NCI-H1930 (cell line): ENCODE measurements at places on chromosomes 2 and 18.

- peak; percentile 42 for DNase-seq
Measured at GRCh38 chr18:48222118-48222517, 187.1 kb downstream of the ZBTB7C start.

GRCh38 chr2:240991378-240992263 is 6.8 kb upstream of the SNED1 start:
- no peak for DNase-seq

DNA sequence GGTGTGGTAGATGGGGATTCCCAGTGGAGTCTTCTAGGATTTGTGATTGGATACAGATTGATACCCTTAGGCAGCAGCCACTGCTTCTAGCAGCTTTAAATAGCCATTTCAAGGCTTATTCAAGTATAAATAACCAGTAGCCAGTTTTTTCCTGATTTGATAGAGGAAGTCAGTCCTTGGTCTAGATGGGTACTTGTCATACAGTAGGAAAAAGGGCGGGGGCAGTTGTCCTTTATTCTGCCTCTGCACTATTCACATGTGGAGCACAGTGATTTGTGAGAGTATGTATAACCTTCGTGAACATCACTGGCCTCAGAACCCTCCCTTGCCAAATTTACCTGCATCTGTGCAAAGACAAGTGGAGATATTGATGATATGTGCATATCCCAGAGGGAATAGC is 6.8 kb downstream of the PPP1CB start:
- no peak for DNase-seq

- no peak for DNase-seq
Measured at GRCh38 chr2:234172066-234172465, 121.6 kb downstream of the SPP2 start.

DNA sequence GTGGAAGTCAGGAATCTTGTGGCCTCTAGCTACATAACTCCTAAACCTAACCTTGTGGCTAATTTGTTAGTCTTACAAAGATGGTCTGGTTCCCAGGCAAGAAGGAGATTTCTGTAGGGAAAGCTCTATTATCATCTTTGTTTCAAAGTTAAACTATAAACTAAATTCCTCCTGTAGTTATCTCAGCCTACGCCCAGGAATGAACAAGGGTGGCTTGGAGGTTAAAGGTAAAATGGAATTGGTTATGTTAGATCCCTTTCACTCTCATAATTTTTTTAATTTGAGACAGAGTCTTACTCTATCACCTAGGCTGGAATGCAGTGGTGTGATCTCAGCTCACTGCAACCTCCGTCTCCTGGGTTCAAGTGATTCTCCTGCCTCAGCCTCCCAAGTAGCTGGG is 24.6 kb upstream of the PDK1 start:
- no peak for DNase-seq

DNA sequence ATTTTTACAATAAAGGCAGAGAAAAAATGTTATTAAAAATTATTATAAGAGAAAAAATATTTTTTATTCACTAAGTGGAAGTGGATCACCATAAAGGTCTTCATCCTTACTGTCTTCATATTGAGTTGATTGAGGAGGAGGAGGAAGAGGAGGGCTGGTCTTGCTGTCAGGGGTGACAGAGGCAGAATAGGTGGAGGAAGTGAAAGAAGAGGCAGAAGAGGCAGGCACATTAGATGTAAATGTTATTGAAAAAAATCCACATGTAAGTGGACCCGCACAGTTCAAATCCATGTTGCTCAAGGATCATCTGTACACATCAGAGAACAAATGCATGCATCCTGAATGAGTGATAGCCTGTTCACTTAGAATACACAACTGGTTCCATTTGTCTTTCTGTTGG is 6.4 kb upstream of the SPATS2L start:
- no peak for DNase-seq

- DNase-seq, result no peak
Measured at GRCh38 chr2:33242845-33243244, 233.6 kb upstream of the RASGRP3 start.

GRCh38 chr2:72041638-72042111 is 106.0 kb downstream of the CYP26B1 start:
- no peak for DNase-seq

GRCh38 chr2:203605302-203605701 is 70.2 kb upstream of the RAPH1 start:
- DNase-seq, result no peak

GRCh38 chr2:44542520-44542919 is 180.8 kb downstream of the CAMKMT start:
- no peak for DNase-seq

- DNase-seq, result peak; percentile 79
Measured at GRCh38 chr2:95525294-95526035, 40.9 kb upstream of the TRIM43B start.

DNA sequence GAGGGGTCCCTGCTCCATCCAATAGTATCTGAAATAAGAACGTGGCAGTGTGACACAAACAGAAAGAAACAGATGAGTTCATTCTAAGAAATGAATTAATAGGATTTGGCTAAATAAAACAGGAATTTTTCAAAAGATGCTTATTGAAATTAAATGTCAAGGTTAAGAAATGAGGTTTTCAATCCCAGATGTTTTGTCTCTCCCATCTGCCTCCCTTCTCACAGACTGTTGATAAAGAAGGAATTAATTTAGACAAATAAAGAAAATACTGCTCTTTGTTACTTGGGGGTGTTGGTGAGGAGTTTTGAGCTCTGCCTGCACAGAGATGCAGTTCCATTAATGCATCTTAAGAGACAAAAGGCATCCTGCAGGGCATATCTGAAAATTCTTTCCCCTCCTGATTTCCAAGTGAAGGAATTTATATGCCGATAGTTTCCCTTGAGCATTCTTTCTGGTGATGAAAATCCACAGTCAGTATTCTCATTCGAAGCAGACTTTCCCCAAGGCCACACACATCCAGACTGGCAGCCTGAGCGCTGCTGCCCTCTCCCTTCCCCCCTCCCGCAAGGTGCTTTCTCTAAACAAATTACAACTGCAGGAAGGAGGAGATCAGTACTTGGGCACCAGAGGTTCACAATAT is 385.4 kb upstream of the RND3 start:
- DNase-seq, result no peak

DNA sequence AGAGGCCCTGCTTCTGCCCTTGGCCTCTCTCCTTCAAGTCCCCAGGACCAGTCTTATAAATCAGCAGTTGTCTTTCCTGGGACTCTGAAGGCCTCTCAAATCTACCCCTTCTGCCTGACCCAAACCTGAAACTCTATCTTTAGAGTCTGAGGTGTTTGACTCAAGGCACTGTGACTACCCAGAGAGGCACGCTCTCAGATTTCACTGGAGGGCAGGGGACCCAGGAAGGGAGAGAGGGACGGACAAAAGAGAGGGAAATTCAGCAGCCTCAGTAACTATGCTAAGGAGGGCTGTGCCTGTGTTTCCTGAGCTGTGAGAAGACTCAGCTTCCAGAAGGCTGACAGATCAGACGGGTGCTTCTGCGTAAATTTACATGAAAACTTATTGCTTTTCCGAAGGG is 217.8 kb downstream of the HAUS1 start:
- no peak for DNase-seq

- no peak for DNase-seq
Measured at GRCh38 chr2:51720826-51721225, 688.9 kb upstream of the NRXN1 start.

GRCh38 chr2:234853729-234854128 is 98.1 kb upstream of the SH3BP4 start:
- DNase-seq, result no peak

DNA sequence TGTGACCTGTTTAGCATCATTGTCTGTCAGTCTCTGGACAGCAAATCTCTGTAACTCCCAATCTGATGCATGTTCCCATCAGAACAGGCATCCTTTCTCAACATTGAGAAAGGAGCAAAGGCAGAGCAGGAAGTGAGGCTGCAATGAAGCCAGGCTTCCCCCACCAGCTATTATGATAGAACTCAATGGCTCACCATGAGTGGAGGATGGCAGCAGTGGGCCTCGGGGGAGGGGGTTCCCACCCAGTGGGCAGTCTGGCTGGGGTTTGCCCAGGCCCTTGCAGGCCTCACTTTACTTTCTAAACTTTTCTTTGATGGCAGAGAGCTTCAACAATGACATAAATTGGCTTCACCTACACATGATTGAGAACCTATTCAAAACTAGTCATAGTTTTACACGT is 240.6 kb upstream of the CXCR4 start:
- no peak for DNase-seq

GRCh38 chr2:180991361-180991760 is 11.0 kb downstream of the UBE2E3 start:
- no peak for DNase-seq

GRCh38 chr2:30569946-30570345 is 122.9 kb downstream of the LCLAT1 start:
- DNase-seq, result no peak

GRCh38 chr18:63588909-63589308 is 1.8 kb downstream of the SERPINB13 start:
- no peak for DNase-seq

- DNase-seq, result peak; percentile 35
Measured at GRCh38 chr2:154912215-154912614, 213.7 kb downstream of the KCNJ3 start.

DNA sequence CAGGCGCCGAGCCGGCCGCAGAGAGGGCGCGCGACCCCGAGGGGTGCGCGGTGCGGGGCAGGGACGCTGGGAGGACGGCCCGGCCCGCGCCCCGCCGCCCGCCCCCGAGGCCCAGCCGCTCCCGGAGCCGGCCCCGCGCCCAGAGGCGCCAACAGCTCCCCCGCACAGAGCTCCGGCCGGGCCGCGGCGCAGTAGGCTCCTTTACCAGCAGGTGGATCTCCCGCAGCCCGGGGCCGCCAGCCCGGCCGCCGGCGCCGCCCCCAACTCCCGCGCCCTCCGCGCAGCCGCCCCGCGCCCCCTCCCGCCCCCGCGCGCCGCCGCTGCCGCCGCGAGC is 258 bp downstream of the MGAT4A start:
- no peak for DNase-seq

DNA sequence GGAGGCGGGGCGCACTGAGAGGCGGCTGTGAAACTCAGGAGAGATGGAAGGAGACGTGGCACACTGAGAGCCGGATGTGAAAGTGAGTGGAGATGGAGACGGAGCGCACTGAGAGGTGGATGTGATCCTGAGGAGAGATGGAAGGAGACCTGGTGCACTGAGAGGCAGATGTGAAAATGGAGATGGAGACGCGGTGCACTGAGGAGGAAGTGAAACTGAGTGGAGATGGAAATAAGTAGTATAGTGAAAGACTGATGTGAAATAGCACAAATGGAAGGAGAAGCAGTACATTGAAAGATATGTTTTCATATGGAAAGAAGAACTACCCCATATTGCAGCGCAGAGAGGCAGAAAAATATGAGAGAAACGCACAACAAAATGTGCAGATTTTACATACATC is 281.6 kb upstream of the RGPD4 start:
- DNase-seq, result no peak

DNA sequence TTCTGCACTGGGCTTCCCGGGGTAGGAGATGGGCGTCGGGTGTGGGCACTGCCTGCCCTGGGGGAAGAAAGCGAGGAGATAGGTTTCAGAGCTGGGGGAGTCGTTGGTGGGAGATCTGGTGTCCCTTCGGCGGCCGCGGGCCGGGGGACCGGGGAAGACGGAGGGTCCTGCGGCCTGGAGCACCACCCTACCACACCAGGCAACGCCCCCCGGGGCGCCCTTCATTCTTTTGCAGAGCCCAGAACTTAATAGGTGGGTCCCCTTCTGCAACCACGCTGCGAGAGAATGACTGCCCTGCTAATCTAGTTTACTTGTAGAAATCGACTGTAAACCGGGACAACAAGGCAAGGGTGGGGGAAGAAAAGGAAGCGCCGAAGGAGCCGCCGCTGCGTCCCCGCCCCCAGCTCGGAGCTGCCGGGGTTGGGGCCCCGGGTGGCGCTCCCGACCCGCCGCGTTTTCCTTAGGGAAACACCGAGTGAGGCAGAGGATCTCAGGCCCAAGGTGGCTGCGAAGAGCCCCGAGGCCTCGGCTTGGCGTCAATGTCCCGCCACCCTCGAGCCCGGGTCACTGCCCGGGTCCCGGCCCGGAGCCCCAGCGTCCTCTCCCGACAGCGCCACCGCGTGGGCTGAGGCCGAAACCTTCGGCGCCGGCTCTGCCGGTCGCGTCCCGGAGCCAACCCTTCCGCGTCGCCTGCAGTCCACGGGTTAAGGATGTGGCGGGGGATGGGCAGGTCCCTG is 5.4 kb upstream of the SATB2 start:
- DNase-seq, result peak; percentile 34

- no peak for DNase-seq
Measured at GRCh38 chr2:174858745-174859144, 94.5 kb upstream of the CHRNA1 start.

DNA sequence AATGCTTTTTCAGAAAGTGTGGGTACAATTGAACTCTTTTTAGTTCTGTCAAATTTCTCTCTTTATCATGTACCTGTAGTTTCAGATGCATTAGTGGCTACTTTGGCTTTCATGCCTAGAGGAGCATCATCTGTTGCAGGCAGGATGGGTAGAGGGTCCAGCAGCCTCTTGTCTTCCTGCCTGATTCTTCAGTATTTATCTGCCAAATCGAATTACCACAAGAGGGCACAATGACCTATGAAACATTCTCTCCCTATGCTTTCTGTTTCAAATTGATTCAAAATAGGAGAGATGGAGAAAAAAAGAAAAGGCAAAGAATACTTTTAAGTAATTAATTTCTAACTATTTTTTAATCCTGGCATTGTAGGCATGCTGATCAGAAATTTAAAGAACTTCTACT is 477.2 kb downstream of the TRIB2 start:
- DNase-seq, result no peak

DNA sequence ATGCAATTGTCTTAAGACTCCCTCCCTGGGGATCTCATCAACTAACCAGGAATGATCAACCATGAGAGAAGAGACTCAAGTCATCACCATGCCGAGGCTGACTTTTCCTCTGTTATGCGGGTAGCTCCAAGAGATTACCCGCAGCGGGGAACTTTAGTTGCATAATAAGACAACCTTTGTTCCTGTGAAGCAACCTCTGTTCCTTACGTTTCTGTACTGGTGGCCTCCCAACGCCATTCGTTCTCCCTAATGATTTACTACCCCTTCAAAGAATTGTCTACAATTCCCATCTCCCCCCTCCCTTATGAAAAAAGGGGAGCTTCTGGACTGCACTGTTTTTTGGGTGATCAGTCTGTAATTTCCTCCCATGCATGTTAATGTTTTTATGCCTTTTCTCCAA is 66.1 kb upstream of the LRPPRC start:
- DNase-seq, result no peak

DNA sequence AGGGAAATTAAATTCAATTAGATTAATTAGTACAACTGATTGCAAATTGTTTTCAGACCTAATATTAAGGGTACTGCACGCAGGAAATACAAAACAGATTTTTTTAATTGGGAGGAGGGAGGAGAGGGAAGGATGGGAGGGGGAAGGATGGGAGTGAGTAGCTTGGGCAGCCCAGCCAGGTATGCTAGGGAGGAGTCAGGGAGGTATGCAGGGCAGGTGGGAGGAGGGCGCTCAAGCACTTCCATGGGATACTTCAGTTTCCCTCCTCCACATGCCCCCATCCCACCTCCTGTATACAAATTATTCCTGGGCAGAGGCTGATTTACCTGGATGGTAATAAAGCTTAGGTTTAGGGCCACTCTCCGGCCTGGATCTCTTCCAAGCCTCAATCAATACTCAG is 76.6 kb upstream of the CAPN13 start:
- no peak for DNase-seq

- DNase-seq, result no peak
Measured at GRCh38 chr2:84939426-84940087, 31.4 kb upstream of the KCMF1 start.
